DMS53 (cell line): ENCODE measurements at places on chromosomes 2 and 18.
A peak's percentile ranks its signal among the peaks of the same experiment; 100 is the strongest.

DNA sequence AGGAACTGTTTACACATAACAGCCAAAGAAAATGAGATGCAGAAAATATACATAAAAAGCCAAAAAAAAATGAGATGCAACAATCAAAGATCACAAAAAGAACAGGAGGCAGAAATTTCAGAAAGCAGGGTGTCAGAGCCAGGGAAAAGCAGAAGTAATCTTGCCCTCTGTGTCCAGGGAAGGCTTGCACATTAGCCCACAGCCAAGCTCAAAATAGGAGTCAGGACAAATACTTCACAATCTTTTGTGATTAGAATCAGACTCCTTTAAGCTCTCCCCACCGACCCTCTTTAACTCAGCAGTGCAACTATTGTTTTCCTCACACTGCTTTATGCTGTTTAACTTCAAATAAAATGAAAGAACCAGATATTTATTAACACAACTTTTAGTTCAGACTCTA is 34.6 kb downstream of the IAH1 start:
- DNase-seq = no peak

GRCh38 chr18:49371786-49372185 is 88.7 kb downstream of the DYM start:
- no peak for DNase-seq

DNA sequence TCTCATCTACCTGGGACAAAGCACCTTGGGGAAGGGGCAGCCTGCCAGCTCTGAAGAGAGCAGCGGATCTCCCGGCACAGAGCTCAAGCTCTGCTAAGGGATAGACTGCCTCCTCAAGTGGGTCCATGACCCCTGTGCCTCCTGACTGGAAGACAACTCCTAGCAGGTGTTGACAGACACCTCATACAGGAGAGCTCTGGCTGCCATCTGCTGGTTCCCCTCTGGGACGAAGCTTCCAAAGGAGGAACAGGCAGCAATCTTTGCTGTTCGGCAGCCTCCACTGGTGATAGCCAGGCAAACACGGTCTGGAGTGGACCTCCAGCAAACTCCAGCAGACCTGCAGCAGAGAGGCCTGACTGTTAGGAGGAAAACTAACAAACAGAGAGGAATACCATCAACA is 549.9 kb upstream of the LRATD1 start:
- DNase-seq = peak; percentile 29

DNA sequence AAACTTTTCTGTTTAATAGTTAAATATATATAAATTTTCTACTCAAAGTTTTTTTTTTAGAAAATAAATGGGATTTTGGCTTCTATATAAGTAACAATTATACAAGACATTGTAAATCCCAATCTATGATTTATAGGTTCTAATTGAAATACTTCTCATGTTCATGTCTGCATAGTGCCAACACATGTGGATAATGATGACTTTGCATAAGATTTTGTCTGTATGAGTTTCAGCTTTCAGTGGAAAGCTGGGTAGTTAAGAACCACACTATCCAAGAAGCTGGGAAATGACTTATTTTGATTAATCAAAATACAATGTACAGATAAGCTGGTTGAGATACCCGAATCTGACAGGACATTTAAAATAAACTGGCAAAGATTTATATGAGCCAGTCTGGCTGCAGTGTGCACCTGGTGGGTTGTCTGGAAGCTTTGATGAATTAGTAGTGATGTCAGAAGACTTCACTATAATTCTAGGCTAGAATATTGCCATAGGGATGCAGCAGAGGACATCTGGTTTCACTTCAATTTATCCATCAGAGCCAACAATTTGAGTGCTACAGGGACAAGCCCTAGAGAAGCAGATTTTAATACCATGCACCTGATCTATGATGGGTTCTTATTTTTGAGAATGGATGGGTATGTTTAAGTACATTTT is 45.4 kb downstream of the EML6 start:
- DNase-seq = no peak

GRCh38 chr2:186590350-186590758 is 498 bp downstream of the ITGAV start:
- no peak for DNase-seq

DNA sequence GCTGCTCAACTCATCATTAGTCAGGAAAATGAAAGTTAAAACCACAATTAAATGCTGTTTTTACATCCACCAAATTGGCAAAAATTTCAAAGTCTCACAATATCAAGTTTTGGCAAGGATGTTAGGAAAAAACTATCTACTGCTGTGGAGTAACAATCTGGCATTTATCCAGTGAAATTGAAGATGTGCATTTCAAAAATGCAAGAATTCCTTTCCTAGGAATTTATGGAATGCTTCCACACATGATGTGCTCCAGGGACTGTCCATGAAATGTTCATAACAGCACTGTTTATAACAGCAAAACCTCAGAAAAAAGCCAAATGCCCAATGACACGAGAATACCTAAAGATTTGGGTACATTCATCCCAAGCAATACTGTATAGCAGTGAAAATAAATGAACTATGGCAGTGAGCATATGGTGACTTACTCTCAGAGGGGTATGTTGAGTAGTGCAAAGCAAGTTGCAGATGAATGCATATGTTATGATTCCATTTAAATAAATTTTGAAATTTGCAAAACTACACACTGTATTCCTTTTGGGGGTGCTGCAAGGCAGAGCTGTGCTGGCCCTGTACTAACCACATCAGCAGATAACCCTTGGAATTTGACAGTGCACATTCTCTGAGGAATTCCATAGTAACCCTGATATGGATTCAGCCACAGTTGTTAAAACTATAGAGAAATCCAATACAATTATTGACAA is 41.3 kb upstream of the GYPC start:
- DNase-seq = no peak

- no peak for DNase-seq
These were observed 97.3 kb downstream of the HS1BP3 start for GRCh38 chr2:20553580-20553979.

- no peak for DNase-seq
These were observed 672.7 kb downstream of the ZEB2 start for GRCh38 chr2:143847257-143847656.

DNA sequence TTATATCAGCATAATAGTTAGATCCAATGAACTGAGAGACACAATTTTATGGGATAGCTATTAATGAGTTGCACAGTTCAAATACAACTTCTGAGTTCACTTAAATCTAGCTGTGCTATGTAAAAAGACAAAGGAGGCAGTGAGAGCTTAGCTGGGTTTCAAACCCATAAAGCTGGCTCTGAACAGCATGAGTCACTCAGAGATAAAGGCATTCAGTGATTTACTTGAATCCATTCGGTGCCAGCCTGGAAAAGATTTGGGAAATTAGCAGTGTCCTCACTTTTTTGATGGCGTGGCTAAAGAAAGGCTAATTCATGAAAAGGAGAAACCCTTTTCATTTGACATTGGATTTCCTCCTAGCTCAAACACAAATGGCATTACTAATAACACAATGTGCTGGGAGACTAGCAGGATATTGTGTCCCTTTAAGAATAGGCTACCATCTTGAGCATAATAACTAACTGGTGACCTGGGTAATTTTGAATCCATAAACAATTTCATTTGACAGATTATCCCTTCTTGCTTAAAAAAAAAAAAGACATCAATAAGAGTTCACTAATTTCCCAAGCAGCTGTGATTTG is 98.4 kb upstream of the NEUROD1 start:
- DNase-seq = no peak

DNA sequence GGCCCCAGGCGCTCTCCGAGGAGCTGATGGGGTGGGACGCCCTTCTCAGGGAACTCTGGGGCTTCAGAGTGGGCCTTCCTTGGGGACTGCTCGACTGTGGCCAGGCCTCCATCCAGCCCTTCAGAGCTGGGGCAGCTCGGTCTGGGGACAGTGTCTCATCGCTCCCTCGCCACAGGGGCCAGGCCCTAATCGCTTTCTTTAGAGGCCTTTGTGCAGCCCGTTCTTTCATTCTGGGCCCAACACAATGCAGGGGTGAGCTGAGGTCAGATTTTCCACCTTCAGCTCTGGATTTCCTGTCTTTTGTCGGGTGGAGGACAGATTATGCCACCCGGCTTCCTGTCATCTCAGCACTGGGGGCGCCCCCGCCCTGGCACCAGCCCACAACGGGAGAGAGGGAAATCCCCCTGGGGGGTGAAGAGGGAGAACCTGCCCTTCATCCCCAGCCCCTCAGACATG is 25.2 kb downstream of the MYCN start:
- DNase-seq = no peak

- DNase-seq = no peak
These were observed 164.9 kb upstream of the ZFP36L2 start for GRCh38 chr2:43391201-43391877.
